Peyer's patch (tissue), 4 donors: ENCODE measurements at places on chromosomes 16 and 17. TPM values are rescaled to one million over a fixed set of nuclear protein-coding genes. Genes with fewer than 3 reads are reported as not detected.

ASGR1 gene
- total RNA-seq, result 2.5 TPM

GNAO1 gene
- total RNA-seq, result 6.3 TPM

MGAT5B gene
- total RNA-seq, result not detected

- no peak for DNase-seq
Observed at GRCh38 chr17:7156342-7156940, 22.7 kb downstream of the ASGR1 start.

GRCh38 chr17:31269036-31269577 is 27.9 kb downstream of the OMG start:
- DNase-seq, result no peak

GRCh38 chr17:82414548-82415281 is 3.4 kb upstream of the HEXD start:
- DNase-seq, result peak; percentile 78
